Epithelial cell of umbilical artery (primary cell): ENCODE measurements at places on chromosomes 3 and 15. TPM values are rescaled to one million over a fixed set of nuclear protein-coding genes. Genes with fewer than 3 reads are reported as not detected.

LTF gene
- not detected in 2 replicates for total RNA-seq

OCA2 gene
- not detected in 2 replicates for total RNA-seq

LRRC31 gene
- not detected in 2 replicates for total RNA-seq

CHST14 gene
- 10.7 and 12.2 TPM in 2 replicates for total RNA-seq

ISL2 gene
- under 0.01 TPM in 1 of 2 replicates, not detected in the other for total RNA-seq

ANKUB1 gene
- 0.32 TPM in 1 of 2 replicates, not detected in the other for total RNA-seq

DUOXA2 gene
- total RNA-seq = not detected in 2 replicates

NOX5 gene
- total RNA-seq = not detected in 2 replicates
